CD4-positive, alpha-beta T cell treated with Interleukin-4 for 1 hour (primary cell): ENCODE measurements at places on chromosomes 16 and 17.

- peak; percentile 72 for DNase-seq
These were observed 5.3 kb upstream of the ZNF689 start for GRCh38 chr16:30615358-30616091.

- no peak for DNase-seq
These were observed 15.2 kb downstream of the RPTOR start for GRCh38 chr17:80559825-80560251.

- peak; percentile 36 for DNase-seq
These were observed 88.8 kb upstream of the TNRC6C start for GRCh38 chr17:77869665-77870132.

DNA sequence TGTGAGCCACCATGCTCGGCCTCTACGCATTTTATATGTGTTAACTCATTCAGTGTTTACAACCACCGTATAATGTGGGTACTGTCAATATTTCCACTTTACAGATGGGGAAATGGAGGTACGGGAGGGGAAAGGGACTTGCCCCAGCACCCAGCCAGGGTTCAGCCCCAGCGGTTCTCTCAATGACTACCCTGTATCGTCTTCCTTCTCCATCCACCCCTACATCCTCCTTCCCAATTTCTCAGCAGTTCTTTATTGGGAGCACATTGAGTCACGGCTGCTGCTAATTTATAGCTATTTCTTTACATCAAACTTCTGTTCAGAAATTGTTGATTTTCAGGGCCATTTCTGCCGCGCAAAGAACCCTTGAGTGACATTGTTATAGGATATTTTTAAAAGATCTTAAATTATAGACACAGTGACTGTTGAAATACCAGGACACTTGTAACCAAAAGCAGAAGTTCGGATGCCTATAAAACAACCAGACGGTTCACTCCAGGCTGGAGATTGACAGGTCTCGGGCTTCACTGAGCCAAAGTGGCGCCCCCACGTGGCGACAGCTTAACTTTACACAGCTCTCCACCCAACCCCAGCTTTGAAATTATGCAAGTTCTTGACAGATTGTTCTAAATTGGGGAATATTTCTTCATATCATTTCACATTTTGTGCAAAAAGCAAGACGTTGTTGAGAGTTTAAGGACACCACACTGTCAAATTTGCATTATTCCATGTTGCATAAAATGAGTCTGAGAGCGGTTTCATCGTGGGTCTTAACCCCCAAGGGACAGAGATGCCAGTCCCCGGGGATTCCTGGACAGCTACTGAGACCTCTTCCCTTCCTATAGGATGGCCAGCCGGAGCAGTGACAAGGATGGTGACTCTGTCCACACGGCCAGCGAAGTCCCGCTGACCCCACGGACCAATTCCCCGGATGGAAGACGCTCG, 11.8 kb downstream of the SYT17 start:
- DNase-seq: peak; percentile 66

GRCh38 chr16:49859125-49859811, 3.4 kb upstream of the ZNF423 start:
- no peak for DNase-seq

DNA sequence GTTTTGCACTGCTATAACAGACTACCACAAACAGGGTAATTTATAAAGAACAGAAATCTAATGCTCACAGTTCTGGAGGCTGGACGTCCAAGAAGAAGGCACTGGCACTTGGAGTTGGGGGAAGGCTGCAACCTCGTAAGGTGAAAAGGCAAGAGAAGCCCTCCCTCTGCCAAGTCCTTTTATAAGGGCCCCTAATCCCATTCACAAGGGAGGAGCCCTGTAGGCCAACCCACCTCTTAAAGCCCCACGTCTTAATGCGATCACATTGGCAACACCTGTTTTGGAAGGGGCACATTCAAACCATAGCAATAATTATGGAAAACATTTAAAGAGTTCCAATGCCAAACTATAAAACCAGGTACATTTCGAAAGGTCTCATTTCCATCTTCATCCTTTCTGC, 5.2 kb downstream of the PKD1L3 start:
- no peak for DNase-seq

- peak; percentile 13 for DNase-seq
These were observed 2.0 kb downstream of the PRSS33 start for GRCh38 chr16:2785101-2785991.
